ENCODE measurements at places on chromosomes 1 and 21.

GRCh38 chr1:238962941-238963340 lies 423.4 kb upstream of the CHRM3 start:
- DNase-seq: no peak

- DNase-seq: no peak
Observed at GRCh38 chr21:28375708-28376385, 616.8 kb downstream of the LTN1 start.

- no peak for DNase-seq
Observed at GRCh38 chr1:72271555-72272085, 10.7 kb downstream of the NEGR1 start.

DNA sequence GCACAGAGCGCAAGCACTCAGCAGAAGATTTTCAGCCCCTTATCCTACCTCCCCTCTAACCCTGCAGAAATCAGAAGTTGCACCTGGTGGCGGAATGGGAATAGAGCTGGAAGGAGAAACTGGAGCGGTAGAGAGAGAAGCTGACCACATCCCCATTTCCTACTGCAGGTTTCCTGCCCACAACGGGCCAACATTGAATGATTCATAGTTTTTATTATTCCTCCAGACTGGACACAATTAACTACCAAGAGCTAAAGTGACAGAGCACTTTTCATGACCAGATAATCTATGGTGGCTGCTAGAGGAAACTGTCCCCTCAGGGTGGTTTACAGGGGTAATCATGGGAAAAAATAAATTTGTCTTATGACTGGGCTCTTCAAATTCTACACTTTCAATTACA lies 21.3 kb upstream of the LRRC8D start:
- DNase-seq: no peak

DNA sequence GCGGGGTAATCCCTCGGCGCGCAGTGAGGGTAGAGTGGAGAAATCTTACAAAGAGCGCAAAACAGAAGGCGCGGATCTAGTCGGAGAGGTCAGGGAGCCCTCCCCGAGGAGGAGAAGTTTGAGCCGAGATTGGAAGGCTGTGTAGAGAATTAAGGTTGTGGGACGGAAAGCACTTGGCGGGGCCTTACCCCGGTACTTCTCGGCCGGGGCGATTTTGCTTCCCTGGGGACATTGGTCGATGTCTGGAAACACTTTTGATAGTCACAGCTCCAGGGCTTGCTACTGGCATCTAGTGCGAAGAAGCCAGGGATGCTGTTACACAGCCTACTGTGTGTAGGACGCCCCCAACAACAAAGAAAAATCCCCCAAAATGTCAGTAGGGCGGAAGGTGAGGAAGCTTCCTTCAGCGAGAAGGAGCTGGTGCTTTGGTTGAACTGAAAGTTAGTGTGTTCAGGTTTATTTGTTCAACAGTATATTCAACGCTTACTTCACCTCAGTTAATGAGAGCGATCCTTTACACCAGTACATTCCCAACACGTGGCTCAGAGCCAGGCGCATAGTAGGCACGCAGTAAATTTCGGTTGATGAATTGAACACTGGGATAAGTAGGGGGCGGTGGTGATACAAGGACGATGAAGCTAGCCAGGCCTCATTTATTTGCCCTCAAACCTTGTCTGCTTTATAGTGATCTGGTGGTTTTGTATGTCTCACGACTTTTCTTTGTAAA lies 807 bp downstream of the CEP85 start:
- DNase-seq: peak; percentile 18

- DNase-seq: no peak
Observed at GRCh38 chr21:22076471-22076870, 1078.3 kb downstream of the NCAM2 start.

- no peak for DNase-seq
Observed at GRCh38 chr1:11651017-11651416, 3.2 kb downstream of the FBXO2 start.

DNA sequence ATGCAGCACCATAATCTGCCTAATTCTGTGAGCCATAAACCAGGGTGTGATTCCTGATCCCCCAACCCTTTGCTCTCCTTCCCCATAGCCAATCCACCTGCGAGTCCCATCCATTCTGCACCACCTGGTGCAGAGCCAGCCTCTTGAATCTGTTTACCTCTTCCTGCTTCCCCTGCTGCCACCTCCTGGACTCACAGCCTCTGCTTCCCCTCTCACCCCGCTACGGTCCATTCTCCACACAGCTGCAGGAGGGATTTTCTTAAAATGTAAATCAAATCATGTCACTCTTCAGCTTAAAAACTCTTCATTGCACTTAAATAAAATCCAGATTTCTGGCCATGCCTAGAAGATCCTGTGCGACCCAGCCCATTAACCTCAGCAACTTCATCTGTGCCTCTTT lies 186.7 kb downstream of the FOXD2 start:
- DNase-seq: no peak

DNA sequence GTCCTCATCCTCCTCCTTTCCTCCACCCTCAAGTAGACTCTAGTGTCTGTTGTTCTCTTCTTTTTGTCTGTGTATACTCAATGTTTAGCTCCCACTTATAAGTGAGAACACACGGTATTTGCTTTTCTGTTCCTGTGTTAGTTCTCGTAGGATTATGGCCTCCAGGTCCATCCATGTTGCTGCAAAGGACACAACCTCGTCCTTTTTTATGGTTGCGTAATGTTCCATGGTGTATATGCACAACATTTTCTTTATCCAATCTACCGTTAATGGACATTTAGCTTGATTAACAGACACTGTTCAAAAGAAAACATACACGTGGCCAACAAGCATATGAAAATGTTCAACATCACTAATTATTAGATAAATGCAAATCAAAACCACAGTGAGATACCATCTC lies 44.3 kb upstream of the TMPRSS2 start:
- no peak for DNase-seq

DNA sequence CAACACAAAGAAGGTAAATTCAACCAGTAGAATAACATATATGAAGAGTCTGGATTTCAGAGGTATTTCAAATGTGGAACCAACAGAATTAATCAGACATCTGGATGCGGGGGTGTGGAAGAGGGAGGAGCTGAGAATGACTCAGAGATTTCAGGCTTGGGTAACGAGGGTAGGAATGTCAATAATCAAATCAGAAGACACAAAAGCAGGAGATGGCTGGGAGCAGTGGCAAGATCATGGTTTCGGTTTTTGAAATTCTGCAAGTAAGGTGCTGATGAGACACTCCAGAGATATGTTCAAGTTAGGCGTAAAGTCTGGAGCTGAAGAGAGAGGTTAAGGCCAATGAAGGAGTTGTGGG lies 64.0 kb downstream of the PLPPR5 start:
- no peak for DNase-seq
